B cell (primary cell): ENCODE measurements at places on chromosomes 6 and 20. TPM values are rescaled to one million over a fixed set of nuclear protein-coding genes. Genes with fewer than 3 reads are reported as not detected.
A peak's percentile ranks its signal among the peaks of the same experiment; 100 is the strongest.

DNA sequence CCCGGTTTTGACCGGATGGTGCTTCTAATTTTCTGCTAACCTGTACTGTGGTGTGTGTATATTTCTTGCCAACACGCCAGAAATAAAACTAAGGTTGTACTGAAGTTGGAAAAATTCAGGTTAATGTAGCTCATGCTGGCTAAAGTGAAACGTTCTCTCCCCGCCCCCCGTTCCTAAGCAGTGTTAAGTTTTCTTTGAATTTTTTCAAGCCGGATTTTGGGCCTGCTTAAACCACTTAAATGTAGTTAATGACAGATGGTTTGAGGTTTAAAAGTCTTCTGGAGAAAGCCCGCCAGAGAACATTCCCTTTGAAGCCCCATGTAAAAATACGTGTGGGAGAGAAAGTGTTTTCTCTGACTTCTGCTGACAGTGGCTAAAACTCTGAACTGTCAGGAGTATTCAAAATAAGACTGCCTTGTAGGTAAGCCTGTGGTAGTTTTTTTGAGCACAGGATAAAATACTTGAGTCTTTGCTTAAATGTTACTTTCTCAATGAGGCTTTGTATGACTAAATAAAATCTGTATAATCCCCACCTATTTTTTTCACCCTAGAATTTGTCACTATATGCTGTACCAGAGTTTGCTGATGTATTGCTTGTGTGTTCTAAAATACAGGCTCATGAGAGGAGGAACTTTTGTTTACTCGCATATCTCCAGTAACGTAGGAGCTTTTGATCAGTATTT is 101.3 kb downstream of the OR2B2 start:
- peak overlapping the region; percentile 82 for H3K27ac ChIP-seq
- H3K4me3 ChIP-seq: peak overlapping the region; percentile 86
- H3K4me1 ChIP-seq: peaks cover 43% of the 10 kb centered on the region
- DNase-seq: no peak
- no peaks in the 10 kb centered on the region for H3K36me3 ChIP-seq

- H3K4me1 ChIP-seq: peaks cover 13% of the 10 kb centered on the region
- H3K4me3 ChIP-seq: no peak overlapping the region
- H3K36me3 ChIP-seq: no peaks in the 10 kb centered on the region
- peaks cover 8% of the 10 kb centered on the region for H3K27me3 ChIP-seq
- no peak overlapping the region for H3K27ac ChIP-seq
Measured at GRCh38 chr6:166862978-166863530, 93.3 kb downstream of the RNASET2 start.

- DNase-seq: no peak
- H3K27me3 ChIP-seq: peaks cover 6% of the 10 kb centered on the region
- no peak overlapping the region for H3K4me3 ChIP-seq
- no peak overlapping the region for H3K27ac ChIP-seq
- no peaks in the 10 kb centered on the region for H3K36me3 ChIP-seq
Measured at GRCh38 chr20:47870475-47870874, 85.2 kb upstream of the SULF2 start.

DNA sequence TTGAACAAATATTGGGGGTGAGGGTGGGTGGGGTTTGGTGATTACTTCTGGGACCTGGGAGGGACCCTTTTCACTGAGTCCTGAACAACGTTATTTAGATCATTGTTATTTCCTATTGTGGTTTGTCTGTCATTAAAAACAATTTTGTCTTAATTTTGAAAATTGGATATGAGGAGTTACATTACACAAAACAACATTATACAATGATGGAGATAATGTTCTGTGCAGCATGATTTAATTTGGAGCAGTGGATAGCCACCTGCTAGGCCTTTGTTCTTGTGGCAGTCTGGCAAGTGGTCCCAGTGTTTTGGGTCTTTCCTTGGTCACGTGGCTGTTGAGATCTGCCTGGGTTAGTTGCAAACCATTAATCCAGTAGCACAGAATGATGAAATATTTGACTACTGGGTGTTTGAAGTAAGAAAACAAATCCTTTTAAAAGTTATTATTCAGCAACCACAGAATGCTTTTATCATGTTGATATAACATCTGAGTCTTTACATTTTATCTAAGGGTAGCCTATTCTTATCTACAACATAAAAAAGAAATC is 172.8 kb downstream of the CDKAL1 start:
- H3K4me1 ChIP-seq: no peaks in the 10 kb centered on the region
- no peaks in the 10 kb centered on the region for H3K27me3 ChIP-seq
- no peak overlapping the region for H3K27ac ChIP-seq
- no peak for DNase-seq

DNA sequence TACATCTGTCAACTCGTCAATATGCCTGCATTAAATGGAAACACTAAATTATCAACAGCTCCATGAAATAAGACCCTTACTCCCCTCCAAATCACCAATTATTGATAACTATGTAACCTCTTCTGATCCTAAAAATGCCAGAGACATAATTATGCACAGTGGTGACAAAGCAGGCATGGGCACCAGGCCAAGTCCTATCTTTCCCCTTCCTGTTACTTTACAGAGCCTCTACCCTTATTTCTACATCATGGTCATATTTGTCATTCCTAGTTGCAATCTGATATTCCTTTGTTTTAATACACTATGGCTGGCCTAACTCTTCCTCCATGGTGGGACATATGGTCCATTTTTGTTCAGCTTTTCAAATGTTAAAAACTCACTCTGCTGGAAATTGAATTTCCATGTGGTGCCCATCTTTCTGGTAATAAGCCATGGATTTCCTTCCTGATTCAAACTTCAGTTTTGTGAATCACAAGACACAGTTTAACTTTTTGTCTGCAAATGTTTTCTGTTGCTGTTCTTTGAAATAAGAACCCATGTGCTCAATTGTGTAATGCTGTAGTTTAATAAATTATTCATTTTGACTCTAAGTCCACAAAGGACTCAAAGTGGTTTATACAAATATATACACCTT is 41.8 kb upstream of the ARFGEF2 start:
- no peak for DNase-seq
- H3K27me3 ChIP-seq: no peaks in the 10 kb centered on the region
- no peaks in the 10 kb centered on the region for H3K4me1 ChIP-seq
- no peak overlapping the region for H3K4me3 ChIP-seq
- no peak overlapping the region for H3K27ac ChIP-seq

GRCh38 chr6:120405947-120406346 is 928.3 kb downstream of the TBC1D32 start:
- no peaks in the 10 kb centered on the region for H3K36me3 ChIP-seq
- no peak for DNase-seq
- no peak overlapping the region for H3K27ac ChIP-seq
- H3K4me3 ChIP-seq: no peak overlapping the region

DNA sequence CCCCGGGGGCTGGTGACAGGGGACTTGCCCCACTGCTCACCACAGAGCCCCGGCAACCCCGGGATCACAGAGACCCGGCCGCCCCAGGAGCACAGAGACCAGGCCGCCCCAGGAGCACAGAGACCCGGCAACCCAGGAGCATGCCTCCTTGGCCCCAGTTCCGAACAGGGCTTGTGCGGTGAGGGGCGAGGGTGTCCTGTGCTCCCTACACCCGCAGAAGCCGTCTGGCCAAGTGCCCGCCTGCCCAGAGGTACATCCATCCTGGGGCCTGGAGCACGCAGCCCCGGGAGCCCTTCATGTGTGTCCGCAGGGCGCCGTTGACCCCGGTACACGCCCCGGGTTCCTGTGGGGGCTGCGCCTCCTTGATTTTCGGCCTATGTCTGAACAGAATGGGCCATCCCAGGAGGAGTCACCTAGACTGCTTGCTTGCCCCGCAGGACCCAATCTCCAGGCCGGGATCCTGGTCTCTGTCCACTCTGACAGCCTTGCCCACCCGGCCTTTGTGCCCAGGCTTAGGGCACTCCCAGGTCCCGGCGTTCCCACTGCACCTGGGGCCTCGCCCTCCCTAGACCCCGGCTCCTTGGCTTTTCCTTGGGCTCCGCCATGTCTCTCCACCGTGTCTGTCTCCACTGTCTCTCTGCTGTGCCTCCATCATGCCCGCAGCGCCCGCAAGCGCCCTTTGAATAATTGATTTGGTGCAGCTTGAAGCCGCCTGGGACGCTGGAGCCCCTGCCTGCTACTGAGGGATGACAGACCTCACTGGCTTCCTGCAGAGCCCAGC is 219.8 kb downstream of the ERMARD start:
- no peak for DNase-seq
- no peaks in the 10 kb centered on the region for H3K4me1 ChIP-seq
- H3K36me3 ChIP-seq: no peaks in the 10 kb centered on the region
- no peak overlapping the region for H3K27ac ChIP-seq

SLCO4A1 gene
- total RNA-seq: 79.2 and 79.5 TPM in 2 replicates

DNA sequence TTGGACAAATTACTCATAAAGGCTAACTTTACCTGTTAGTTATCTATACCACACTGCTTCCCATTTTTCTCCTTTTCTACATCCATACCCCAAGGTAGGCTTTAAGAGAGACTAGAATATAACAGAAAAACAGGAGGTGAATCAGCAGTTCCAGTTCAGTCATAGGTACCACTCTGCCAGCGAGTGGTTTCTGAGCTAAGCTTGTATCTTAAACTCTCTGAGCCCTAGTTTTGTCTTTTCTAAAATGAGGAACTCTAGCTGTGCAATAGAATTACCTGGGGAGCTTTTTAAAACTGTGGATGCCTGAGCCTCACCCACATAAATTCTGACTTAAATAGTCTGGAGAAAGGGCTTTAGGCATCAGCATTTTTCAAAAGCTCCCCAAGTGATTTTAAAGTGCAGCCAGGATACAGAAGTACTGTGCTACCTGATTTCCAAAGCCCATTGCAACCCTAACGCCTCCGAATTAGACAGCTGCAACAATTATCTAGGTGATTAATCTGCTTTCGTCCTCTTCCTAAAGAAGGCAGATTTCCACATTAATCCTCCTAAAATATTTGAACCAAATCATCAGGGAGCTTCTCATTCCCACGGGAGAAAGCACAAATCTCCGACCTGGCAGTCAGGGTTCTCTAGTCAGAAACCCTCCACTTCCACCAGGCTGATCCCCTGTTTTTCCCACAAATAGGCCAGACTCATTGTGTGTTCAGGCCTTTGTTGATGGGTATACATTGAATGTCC is 37.4 kb upstream of the RPL7L1 start:
- H3K4me3 ChIP-seq: no peak overlapping the region
- no peaks in the 10 kb centered on the region for H3K27me3 ChIP-seq
- H3K27ac ChIP-seq: no peak overlapping the region
- H3K36me3 ChIP-seq: peaks cover 27% of the 10 kb centered on the region

GRCh38 chr20:36202891-36203338 is 33.4 kb upstream of the AAR2 start:
- H3K4me3 ChIP-seq: no peak overlapping the region
- H3K4me1 ChIP-seq: peaks cover 7% of the 10 kb centered on the region
- no peaks in the 10 kb centered on the region for H3K27me3 ChIP-seq
- H3K36me3 ChIP-seq: no peaks in the 10 kb centered on the region
- DNase-seq: peak; percentile 79

COL21A1 gene
- total RNA-seq: not detected in 2 replicates

MYBL2 gene
- total RNA-seq: 35.8 and 37.9 TPM in 2 replicates

GRCh38 chr6:121619013-121619412 is 183.6 kb downstream of the GJA1 start:
- H3K27ac ChIP-seq: no peak overlapping the region
- DNase-seq: no peak
- H3K4me1 ChIP-seq: no peaks in the 10 kb centered on the region
- H3K36me3 ChIP-seq: no peaks in the 10 kb centered on the region
- H3K27me3 ChIP-seq: no peaks in the 10 kb centered on the region

SSR1 gene
- total RNA-seq: 81.6 and 85.3 TPM in 2 replicates

BMP2 gene
- total RNA-seq: not detected in 2 replicates

XKR7 gene
- total RNA-seq: 0.05 and 0.10 TPM in 2 replicates

GRCh38 chr6:110813338-110814101 is 1.7 kb downstream of the CDK19 start:
- H3K27ac ChIP-seq: peak overlapping the region; percentile 84
- no peaks in the 10 kb centered on the region for H3K36me3 ChIP-seq
- DNase-seq: peak; percentile 18
- peak overlapping the region; percentile 99 for H3K4me3 ChIP-seq
- H3K27me3 ChIP-seq: no peaks in the 10 kb centered on the region

SRF gene
- 22.7 and 23.1 TPM in 2 replicates for total RNA-seq

- H3K27ac ChIP-seq: no peak overlapping the region
- H3K4me3 ChIP-seq: no peak overlapping the region
- H3K27me3 ChIP-seq: no peaks in the 10 kb centered on the region
- peaks cover 2% of the 10 kb centered on the region for H3K36me3 ChIP-seq
- peaks cover 20% of the 10 kb centered on the region for H3K4me1 ChIP-seq
Measured at GRCh38 chr6:43304882-43305281, 3.7 kb downstream of the CRIP3 start.

GJA1 gene
- not detected in 2 replicates for total RNA-seq

KCNG1 gene
- 16.9 and 20.3 TPM in 2 replicates for total RNA-seq

RAMACL gene
- total RNA-seq: 2.7 and 3.3 TPM in 2 replicates

- no peaks in the 10 kb centered on the region for H3K36me3 ChIP-seq
- DNase-seq: no peak
- no peak overlapping the region for H3K27ac ChIP-seq
- no peaks in the 10 kb centered on the region for H3K27me3 ChIP-seq
- no peak overlapping the region for H3K4me3 ChIP-seq
Measured at GRCh38 chr6:16637635-16638034, 123.6 kb downstream of the ATXN1 start.

STMND1 gene
- not detected in 2 replicates for total RNA-seq

POLR3F gene
- 13.1 and 13.7 TPM in 2 replicates for total RNA-seq

TFAP2D gene
- total RNA-seq: not detected in 2 replicates

NRSN1 gene
- not detected in 2 replicates for total RNA-seq

- no peaks in the 10 kb centered on the region for H3K27me3 ChIP-seq
- no peaks in the 10 kb centered on the region for H3K36me3 ChIP-seq
- no peaks in the 10 kb centered on the region for H3K4me1 ChIP-seq
- H3K27ac ChIP-seq: no peak overlapping the region
- no peak overlapping the region for H3K4me3 ChIP-seq
Measured at GRCh38 chr6:139698526-139699176, 324.2 kb upstream of the CITED2 start.

- H3K27ac ChIP-seq: no peak overlapping the region
- H3K36me3 ChIP-seq: no peaks in the 10 kb centered on the region
- DNase-seq: no peak
- H3K4me1 ChIP-seq: no peaks in the 10 kb centered on the region
- no peak overlapping the region for H3K4me3 ChIP-seq
- H3K27me3 ChIP-seq: no peaks in the 10 kb centered on the region
Measured at GRCh38 chr20:45774945-45775344, 16.7 kb downstream of the WFDC3 start.

DNA sequence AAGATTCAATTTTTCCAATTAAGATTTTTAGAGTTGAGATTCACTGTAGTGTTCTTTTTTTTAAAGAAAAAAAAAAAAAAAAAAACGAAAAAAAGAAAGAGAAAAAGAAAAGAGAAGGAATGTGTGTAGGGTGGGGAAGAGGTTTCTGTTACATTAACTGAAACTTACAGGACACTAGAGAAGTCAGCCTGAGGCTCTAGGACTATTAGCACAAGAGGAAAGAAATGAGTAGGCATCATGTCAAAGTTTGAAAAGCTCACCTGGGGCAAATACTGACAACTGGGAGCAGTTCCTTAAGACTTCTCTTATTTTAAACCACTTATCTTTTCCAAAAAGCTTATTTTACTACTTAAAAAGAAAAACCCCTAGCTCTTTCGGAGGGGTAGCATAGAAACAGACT is 185.9 kb downstream of the DST start:
- H3K4me3 ChIP-seq: no peak overlapping the region
- H3K36me3 ChIP-seq: no peaks in the 10 kb centered on the region
- no peaks in the 10 kb centered on the region for H3K4me1 ChIP-seq
- no peaks in the 10 kb centered on the region for H3K27me3 ChIP-seq
- no peak for DNase-seq

GRCh38 chr6:158032354-158032733 is 50.7 kb downstream of the SYNJ2 start:
- H3K4me1 ChIP-seq: peaks cover 20% of the 10 kb centered on the region
- H3K4me3 ChIP-seq: no peak overlapping the region
- H3K27ac ChIP-seq: no peak overlapping the region
- H3K36me3 ChIP-seq: peaks cover 9% of the 10 kb centered on the region
- no peak for DNase-seq
